ENCODE measurements at places on chromosomes 7 and 10.

GRCh38 chr7:101939136-101939695, 121.8 kb downstream of the CUX1 start:
- no peaks in the 10 kb centered on the region for H3K27me3 ChIP-seq
- no peaks in the 10 kb centered on the region for H3K36me3 ChIP-seq
- H3K27ac ChIP-seq, result no peak overlapping the region
- no peak overlapping the region for H3K4me3 ChIP-seq
- DNase-seq, result no peak
- H3K4me1 ChIP-seq, result peaks cover 30% of the 10 kb centered on the region

DNA sequence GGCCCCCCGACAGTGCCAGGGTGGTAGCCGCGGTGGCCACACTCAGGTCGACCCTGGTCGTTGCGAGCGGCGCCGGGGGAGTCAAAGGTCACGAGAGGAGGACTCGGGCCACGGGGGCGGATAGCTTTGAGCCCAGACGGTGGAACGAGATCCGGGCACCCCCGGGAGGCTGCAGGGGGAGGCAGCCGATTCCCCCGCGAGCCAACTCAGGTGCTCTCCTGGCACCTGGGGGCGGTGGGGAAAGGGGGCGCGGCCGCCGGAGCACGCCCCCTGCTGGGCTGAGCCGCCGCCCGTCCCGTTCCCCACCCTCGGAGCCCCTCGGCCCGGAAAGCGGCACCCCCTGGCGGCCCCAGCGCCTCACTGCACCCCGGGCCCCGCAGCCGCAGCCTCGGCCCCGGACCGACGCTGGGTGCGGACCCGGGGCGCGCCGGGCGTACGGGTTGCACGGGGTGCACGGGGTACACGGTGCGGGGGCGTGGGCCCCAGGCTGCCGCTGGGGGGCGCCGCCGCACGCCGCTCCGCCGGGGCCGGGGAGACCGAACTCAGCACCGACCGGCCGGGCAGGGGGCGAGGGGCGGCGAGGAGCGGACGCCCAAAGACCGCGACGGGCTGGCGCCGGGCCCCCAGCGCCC, 521 bp upstream of the NYAP1 start:
- H3K4me1 ChIP-seq, result peaks cover 6% of the 10 kb centered on the region
- peak; percentile 88 for DNase-seq
- peak overlapping the region; percentile 55 for H3K27ac ChIP-seq

GRCh38 chr7:149722356-149722957, 50.9 kb downstream of the ZNF467 start:
- H3K36me3 ChIP-seq, result no peaks in the 10 kb centered on the region
- H3K27ac ChIP-seq, result no peak overlapping the region
- no peak overlapping the region for H3K4me3 ChIP-seq
- no peak for DNase-seq
- no peaks in the 10 kb centered on the region for H3K4me1 ChIP-seq

DNA sequence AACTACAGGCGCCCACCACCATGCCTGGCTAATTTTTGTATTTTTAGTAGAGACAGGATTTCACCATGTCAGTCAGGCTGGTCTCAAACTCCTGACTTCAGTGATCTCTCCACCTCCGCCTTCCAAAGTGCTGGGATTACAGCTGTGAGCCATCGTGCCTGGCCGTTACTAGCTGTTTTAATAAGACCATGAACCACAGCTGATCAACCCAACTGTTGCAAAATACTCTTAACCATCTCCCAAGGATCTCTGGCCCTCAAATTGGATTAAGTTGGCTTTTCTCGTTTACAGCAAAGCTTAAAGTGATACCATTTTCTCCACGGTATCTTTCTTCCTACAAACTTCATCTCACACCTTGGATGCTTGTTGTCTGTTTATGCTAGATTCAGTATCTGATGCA, 18.3 kb downstream of the ZFAND2A start:
- DNase-seq, result no peak
- H3K27me3 ChIP-seq, result no peaks in the 10 kb centered on the region
- H3K27ac ChIP-seq, result no peak overlapping the region
- peaks cover 3% of the 10 kb centered on the region for H3K4me1 ChIP-seq
- no peak overlapping the region for H3K4me3 ChIP-seq

DNA sequence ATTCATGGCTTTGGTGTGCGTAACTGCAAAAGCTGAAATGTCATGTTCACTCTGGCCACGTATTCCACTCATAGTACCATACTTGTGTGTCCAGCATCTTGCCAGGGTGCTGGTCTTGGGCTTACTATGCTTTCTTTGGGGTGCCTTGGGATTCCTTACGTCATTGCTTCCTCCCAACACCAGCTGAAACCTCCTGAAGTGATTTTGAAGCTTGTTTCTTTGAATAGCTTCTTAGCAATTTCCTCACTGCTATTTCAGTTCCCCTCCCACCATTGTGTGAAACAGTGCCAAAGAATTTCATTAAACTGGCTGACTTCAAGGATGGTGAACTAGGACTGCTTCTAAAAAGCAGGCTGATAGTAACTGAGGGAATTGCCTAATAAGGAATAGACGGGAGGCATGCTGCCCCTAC, 36.9 kb downstream of the ENTPD1 start:
- H3K27ac ChIP-seq, result no peak overlapping the region
- H3K4me1 ChIP-seq, result no peaks in the 10 kb centered on the region
- no peak overlapping the region for H3K4me3 ChIP-seq
- no peaks in the 10 kb centered on the region for H3K36me3 ChIP-seq
- no peaks in the 10 kb centered on the region for H3K27me3 ChIP-seq

GRCh38 chr7:105399043-105399725, 10.5 kb upstream of the SRPK2 start:
- H3K36me3 ChIP-seq, result no peaks in the 10 kb centered on the region
- no peak overlapping the region for H3K27ac ChIP-seq
- no peak overlapping the region for H3K4me3 ChIP-seq
- H3K27me3 ChIP-seq, result no peaks in the 10 kb centered on the region
- H3K4me1 ChIP-seq, result no peaks in the 10 kb centered on the region

GRCh38 chr10:10818082-10818481, 199.6 kb upstream of the CELF2 start:
- peaks cover 10% of the 10 kb centered on the region for H3K4me1 ChIP-seq
- no peak overlapping the region for H3K27ac ChIP-seq
- H3K27me3 ChIP-seq, result no peaks in the 10 kb centered on the region
- no peaks in the 10 kb centered on the region for H3K36me3 ChIP-seq
- DNase-seq, result no peak
- no peak overlapping the region for H3K4me3 ChIP-seq

GRCh38 chr7:73977619-73978618, 50.1 kb upstream of the ELN start:
- H3K36me3 ChIP-seq, result no peaks in the 10 kb centered on the region
- DNase-seq, result no peak
- H3K4me3 ChIP-seq, result no peak overlapping the region

GRCh38 chr10:5902511-5903274, 12.7 kb downstream of the FBH1 start:
- DNase-seq, result no peak
- no peak overlapping the region for H3K27ac ChIP-seq
- H3K4me3 ChIP-seq, result no peak overlapping the region
- no peaks in the 10 kb centered on the region for H3K27me3 ChIP-seq
- H3K36me3 ChIP-seq, result no peaks in the 10 kb centered on the region
- H3K4me1 ChIP-seq, result no peaks in the 10 kb centered on the region
